Effector memory CD8-positive, alpha-beta T cell (primary cell): ENCODE measurements at places on chromosomes 1 and 21.

DNA sequence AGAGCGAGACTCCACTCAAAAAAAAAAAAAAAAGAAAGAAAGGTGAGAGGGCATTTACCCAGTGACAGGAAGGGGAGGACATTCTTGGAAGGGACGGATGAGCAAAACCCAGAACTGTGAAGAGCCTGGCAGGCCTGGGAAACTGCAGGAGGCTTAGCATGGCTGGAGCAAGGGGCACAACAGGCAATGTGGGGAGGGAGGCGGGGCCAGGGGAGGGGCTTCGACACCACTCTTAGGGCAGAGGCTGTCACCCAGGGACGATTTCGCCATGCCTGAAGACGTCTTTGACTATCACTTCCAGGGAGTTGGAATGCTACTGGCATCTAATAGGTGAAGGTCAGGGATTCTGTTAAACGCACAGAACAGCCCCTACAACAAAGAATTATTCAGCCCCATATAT lies 184.0 kb downstream of the HUNK start:
- no peak for DNase-seq

GRCh38 chr1:171794085-171794484 lies 12.6 kb downstream of the METTL13 start:
- no peak for DNase-seq

- no peak for DNase-seq
Observed at GRCh38 chr1:180358649-180359048, 128.6 kb downstream of the LHX4 start.

GRCh38 chr21:41438425-41439113 lies 12.5 kb downstream of the MX1 start:
- no peak for DNase-seq

- no peak for DNase-seq
Observed at GRCh38 chr1:192552760-192553191, 22.8 kb upstream of the RGS1 start.
